ENCODE measurements at places on chromosomes 13 and 19. TPM values are rescaled to one million over a fixed set of nuclear protein-coding genes. Genes with fewer than 3 reads are reported as not detected.

Gene NPAS1
- not detected for total RNA-seq

Gene CASP14
- total RNA-seq = not detected

Gene TRIM13
- 13.1 TPM for total RNA-seq

Gene INAFM1
- total RNA-seq = not detected

Gene GJB2
- not detected for total RNA-seq

Gene ACER1
- total RNA-seq = not detected

Gene TSHZ3
- 2.6 TPM for total RNA-seq

Gene ZNF208
- not detected for total RNA-seq

Gene CYP4F8
- not detected for total RNA-seq

Gene DIRAS1
- 11.6 TPM for total RNA-seq

Gene ZNF729
- total RNA-seq = not detected

Gene LAIR1
- not detected for total RNA-seq

Gene SRRM5
- total RNA-seq = not detected

All from MG63 (cell line).